Occipital lobe (tissue), 3 donors: ENCODE measurements at places on chromosomes 5 and 9. TPM values are rescaled to one million over a fixed set of nuclear protein-coding genes. Genes with fewer than 3 reads are reported as not detected.

Gene PPP1R26
- 38.5 TPM for total RNA-seq

Gene EIF4E1B
- total RNA-seq, result not detected

Gene AK8
- 1.1 TPM for total RNA-seq

Gene ROPN1L
- 1.9 TPM for total RNA-seq

Gene C9
- not detected for total RNA-seq

Gene NPR3
- total RNA-seq, result 19.3 TPM

Gene EXOC3
- 21.5 TPM for total RNA-seq

- DNase-seq, result no peak
These were observed 401.5 kb downstream of the EFNA5 start for GRCh38 chr5:107269256-107269655.

- no peak for DNase-seq
These were observed 370.0 kb downstream of the ZSWIM6 start for GRCh38 chr5:61701877-61702602.

DNA sequence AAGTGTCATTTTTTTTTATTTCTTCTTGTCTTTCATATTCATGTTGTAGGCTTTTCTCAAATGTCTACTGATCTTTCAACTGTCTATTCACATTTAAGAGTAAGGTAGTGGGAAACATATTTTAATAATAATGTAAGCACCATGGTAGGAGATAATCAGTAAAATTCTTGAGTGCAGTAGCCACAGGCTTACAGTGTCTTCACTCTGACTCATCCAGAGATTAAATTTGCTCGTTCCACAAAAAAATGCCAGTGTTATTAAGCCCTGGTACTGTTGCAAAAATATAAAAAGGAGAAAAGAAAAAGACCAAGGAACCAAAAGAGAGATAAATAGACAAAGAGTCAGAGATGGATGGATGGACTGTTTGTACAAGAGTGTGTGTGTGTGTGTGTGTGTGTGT, 43.0 kb downstream of the PARP8 start:
- DNase-seq, result no peak

DNA sequence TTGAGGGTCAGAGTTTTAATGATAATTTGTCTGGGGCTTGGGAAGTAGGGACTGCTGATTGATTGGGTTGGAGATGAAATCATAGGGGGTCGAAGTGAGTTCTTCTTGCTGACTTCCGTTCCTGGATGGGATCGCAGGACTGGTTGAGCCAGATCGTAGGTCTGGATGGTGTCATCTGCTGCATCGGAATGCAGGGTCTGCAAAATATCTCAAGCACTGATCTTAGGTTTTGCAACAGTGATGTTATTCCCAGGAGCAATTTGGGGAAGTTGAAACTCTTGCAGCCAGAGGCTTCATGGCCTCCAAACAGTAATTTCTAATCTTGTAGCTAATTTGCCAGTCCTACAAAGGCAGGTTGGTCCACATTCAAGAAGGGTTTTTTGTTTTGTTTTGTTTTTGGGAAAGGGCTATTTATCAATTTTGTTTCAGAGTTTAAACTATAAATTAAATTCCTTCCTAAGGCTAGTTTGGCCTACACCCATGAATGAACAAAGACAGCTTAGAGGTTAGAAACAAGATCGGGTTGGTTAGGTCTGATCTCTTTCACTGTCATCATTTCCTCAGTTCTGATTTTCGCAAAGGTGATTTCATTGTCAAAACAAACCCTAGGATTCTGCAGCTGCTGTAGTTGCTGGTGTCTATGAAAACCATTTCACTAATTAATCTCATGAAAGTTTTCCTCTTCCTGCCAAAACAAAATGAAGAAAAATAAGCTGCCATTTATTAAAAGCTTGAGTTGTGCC, 388.0 kb downstream of the TMEM232 start:
- DNase-seq, result no peak

- no peak for DNase-seq
These were observed 55.5 kb upstream of the ARAP3 start for GRCh38 chr5:141737535-141737934.

GRCh38 chr5:175478008-175478383, 364 bp upstream of the SFXN1 start:
- DNase-seq, result no peak

DNA sequence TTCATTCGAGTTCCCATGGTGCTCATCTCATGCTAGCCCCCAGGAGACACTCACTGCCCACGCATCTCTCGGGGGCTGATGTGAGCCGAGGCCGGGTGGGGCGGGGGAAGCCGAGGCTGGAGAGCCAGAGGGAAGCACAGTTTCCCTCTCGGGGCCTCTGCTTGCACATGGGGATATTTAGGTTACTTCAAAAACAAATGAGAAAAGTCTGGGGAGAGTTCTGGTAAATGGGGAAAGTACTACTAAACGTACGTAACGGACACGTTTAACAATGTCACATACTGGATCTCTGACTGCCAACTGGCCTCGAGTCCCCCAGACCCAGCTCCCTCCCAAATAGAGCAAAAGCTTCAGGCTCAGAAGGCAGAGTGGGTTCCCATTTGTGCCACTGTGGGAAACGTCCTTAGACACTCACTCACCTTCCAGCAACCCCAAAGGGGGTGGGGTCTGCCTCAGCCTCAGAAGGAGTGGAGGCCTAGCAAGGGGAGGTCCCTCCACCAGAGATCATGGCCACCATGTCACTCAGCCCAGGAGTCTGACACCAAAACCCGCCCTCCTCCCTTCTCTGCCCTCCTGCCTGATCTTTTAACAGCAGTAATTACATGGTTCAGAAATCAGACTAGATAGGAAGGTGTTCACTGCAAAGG, 33.8 kb upstream of the NTNG2 start:
- no peak for DNase-seq

DNA sequence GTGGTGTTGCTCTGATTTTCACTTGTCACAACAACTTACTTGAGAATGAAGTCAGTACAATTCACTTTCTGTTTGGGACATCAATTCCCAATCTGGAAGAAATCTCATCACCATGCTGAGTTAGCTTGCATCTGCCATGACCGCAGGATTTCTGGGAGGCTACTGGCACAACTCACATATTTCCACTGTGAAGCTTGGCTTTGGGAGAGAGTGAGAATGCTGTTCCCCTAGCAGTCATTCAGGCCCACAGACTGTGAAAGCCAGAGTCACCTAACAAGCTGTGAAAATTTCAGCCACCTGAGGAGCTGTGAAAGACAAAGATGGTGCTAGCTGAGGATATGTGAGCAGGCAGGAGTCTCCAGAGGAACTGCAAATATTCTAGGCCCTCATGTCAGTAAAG, 365.2 kb upstream of the TUSC1 start:
- no peak for DNase-seq

DNA sequence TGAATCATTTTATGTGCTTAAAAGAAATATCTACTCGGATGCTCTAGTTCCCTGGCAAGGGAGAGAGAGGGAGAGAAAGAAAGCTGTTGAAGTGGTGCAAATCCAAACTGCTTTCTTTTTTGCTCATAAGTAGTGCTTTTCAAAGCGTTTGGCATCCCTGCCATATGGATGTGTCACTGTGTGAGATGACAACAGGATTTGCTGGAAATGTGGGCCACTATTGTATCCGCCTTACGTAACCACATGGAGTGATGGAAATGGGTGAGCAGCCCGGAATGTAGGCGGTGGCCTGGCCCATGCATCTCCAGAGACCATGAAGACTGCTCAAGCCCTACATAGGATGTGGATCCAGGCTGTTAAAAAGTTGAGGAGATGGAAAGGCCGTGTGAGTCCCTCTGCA, 30.8 kb downstream of the TJP2 start:
- DNase-seq, result peak; percentile 82

GRCh38 chr9:122350577-122351355, 20.1 kb upstream of the PTGS1 start:
- DNase-seq, result peak; percentile 84

- DNase-seq, result no peak
These were observed at the start of gene DBH for GRCh38 chr9:133635533-133636531. Gene DBH, plus strand, starts transcription at chr9:133636363. Its CDS starts 9 bp downstream, at chr9:133636372.

DNA sequence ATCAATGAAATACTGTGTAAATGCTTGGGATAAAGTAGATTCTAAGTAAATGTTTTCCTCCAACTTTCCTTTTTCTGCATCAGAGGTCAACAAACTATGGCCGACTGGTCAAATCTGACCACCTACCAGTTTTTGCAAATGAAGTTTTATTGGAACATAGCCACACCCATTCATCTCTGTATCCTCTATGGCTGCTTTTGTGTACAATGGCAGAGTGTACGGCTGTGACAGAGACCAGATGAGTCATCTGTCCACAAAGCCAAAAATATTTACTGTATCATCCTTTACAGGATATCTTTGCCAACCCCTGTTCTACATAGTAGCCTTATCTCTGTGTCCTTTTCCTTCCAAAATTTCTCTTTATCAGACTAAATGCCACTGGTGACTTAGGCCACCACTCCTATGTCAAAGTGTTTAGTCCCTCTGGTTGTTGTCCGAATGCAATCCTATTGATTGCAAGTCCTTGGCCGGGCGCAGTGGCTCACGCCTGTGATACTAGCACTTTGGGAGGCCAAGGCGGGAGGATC, 218.4 kb upstream of the KLF4 start:
- DNase-seq, result no peak
